ENCODE measurements at places on chromosomes 5 and 9.

GRCh38 chr5:55191165-55191564 lies 18.2 kb upstream of the CDC20B start:
- no peak for DNase-seq

DNA sequence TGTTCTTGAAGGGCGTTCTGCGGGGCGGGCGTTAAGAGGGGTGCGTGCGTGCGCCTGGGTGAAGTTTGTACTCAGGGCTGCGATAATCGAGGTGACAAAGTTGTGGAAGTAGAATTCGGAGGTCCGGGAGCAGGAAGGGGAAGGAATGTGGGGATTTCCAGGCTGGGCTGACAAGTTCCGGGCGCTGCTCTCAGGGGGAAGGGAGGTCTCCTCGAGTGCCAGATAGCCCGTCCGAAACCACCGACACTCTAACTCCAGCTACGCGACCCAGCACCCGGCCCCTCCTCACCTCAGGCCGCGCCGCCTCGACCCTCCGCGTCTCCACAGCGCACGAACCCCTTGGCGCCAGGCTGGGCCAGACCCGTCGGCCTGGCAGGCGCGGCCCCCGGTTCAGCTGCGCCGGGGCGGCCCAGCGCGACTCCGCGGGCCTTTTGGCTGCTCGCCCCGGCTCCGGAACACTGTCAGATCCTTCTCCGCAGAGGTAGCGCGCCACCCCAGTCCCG lies at the start of gene IL6ST:
IL6ST (minus strand) TSS at position 469 of the 503 bp plus-strand sequence. CDS start 18,685 bp downstream, outside the sequence.
- DNase-seq = peak; percentile 67

DNA sequence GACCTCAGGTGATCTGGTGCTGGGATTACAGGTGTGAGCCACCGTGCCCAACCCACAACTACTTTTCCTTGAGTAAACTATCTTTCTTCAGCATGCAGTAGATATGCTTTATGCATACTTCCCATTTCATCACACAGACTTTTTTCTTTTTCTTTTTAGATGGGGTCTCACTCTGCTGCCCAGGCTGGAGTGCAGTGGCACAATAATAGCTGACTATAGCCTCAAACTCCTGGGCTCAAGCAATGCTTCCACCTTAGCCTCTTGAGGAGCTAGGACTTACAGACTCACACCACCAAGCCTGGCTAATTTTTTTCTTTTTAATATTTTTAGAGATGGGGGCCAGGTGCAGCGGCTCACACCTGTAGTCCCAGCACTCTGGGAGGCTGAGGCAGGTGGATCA lies 22.8 kb downstream of the PPP6C start:
- no peak for DNase-seq

- no peak for DNase-seq
Observed at GRCh38 chr5:54894957-54895815, 90.2 kb downstream of the ESM1 start.

GRCh38 chr9:37005517-37006140 lies 28.4 kb downstream of the PAX5 start:
- DNase-seq = no peak

DNA sequence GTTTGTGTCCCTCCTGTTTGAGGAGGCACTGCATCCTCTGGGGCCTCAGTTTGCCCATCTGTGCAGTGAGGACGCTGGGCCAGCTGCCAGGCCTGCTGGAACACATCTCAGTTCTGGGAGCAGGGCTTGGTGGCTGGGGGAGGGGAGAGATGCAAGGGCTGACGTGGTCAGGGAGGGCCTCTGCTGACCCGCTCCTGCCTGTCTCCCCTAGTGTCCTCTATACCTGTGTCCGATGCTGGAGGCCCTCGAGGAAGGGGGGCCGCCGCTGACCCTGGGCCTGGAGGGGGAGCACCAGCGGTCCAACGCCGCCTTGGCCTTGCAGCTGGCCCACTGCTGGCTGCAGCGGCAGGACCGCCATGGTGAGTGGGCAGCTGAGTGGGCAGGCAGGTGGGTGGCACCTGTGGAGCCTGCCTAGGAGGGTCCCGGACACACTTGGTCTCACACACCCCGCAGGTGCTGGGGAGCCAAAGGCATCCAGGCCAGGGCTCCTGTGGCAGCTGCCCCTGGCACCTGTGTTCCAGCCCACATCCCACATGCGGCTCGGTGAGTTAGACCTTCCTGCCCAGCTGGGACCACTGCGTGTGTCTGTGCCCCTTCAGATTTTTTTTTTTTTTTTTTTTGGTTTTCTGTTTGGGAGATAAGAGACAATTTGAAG lies 5.8 kb downstream of the FPGS start:
- no peak for DNase-seq

GRCh38 chr5:75660678-75661465 lies 49.6 kb downstream of the ANKDD1B start:
- DNase-seq = no peak

DNA sequence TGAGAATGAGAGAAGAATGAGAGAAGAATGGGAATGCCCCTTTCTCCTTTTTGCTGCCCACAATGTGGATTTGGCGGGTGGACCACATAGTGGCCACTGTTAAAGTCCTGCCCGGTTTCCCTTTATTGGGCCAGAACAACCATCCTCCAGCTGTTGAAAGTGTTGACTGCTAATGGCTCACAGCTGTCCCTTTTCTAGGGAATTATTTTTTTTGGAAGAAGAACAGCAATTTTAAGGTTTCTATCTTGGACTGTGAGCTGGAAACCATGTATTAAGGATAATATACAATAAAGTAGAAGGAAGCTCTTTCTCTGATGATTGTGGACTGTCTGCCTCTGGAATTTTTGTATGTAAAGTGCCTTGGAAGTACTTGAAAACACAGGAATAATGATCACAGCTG lies 185.9 kb downstream of the DMRT2 start:
- no peak for DNase-seq

DNA sequence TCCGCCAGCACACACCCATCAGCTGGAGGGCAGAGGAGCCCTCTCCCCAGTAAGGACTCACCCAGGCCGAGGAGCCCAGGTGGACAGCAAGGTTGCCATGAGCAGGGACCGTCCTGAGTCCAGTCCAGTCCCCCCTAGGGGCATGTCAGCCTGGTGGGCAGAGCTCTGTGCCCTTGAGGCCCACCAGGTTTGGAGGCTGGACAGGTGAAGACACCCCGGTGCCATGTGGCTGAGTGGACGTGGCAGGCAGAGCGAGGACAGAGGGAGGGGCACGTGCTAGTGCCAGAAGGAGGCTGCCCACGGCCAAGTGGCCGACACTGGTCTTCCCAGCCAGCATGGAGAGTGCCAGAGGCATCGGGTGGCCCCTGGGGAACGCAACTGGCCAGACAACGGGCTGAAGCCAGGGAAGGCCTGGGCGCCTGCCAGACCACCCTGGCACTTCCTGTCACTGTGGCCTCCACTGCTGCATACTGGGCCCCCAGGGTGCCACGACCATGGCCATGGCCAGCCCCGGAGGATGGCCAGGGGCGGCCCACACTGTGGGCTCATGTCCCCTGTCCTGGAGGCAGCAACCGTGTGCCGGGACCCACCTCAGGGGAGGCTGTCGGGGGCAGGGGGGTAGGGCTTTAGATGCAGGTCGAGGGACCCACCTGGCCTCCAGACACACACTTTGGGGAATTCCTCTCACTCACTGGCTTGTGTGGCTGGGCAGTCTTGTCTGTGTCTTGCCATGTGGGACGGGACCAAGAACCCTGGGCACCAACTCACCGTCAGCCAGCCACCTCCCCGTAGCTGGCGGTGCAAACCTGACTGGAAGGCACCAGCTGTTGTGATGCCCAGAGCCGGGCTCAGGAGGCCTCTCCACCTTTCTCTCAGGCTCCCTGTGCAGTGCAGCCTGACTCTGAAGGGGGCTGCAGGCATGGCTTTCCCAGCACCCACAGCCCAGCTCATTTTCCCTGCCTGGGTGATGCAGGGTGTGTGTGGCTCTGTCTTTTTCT lies 42.3 kb upstream of the LPCAT1 start:
- no peak for DNase-seq

GRCh38 chr5:53874409-53874808 lies 314.0 kb downstream of the NDUFS4 start:
- DNase-seq = no peak

DNA sequence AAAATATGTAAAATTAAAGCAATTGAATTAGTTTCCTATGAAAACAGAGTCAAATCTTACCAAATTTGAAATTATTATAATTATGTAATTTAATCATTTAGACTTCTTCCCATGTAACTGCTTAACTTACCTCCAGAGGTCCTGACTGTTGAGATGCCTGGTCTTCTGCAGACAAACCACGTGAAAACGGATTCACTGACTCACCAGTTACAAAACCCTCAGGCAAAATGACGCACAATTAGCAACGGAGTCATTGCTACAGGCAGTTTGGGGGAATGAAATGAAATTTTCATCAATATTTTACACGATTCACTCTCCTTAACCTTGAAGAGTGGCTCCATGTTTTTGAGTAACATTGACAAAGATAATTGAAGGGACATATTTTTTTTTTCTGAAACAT lies 460.8 kb downstream of the MTRR start:
- DNase-seq = no peak

- no peak for DNase-seq
Observed at GRCh38 chr9:118463419-118463818, 759.2 kb downstream of the TLR4 start.

GRCh38 chr5:15585128-15585527 lies 85.1 kb downstream of the FBXL7 start:
- no peak for DNase-seq

DNA sequence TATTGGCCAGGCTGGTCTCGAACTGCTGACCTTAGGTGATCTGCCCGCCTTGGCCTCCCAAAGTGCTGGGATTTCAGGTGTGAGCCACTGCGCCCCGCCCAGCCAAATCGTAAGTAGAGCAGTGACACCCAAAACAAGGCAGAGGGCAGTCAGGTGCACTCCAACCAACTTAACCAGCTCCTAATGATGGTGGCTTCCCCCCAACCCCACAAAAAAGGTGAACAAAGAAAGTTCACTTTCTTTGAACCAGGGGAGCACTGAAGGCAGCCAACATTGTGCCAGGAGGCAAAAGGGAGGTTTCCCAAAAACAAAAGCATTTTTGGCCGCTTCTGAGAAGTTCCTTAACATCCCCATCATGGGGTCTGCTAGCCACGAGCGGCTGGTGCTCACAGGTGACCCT lies 9.6 kb downstream of the GMCL2 start:
- DNase-seq = no peak

DNA sequence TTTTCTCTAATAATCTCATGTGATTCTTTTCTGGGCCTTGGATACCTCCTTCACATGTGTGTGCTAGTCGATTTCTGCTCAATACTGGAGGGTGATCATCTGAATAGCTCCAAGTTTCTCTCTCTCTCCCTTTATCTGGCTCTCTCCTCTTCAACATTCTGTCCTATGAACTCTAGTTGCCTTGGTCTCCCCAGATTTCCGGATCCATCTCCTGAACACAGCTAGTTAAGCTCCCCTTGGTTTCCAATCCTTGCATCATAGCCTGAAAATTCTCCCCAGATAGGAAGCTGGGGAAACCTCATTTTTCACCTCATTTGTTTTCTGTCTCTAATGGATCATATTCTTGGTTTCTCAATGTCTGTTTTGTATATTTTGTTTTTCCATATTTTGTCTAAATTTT lies 832.3 kb downstream of the MTRR start:
- DNase-seq = no peak

DNA sequence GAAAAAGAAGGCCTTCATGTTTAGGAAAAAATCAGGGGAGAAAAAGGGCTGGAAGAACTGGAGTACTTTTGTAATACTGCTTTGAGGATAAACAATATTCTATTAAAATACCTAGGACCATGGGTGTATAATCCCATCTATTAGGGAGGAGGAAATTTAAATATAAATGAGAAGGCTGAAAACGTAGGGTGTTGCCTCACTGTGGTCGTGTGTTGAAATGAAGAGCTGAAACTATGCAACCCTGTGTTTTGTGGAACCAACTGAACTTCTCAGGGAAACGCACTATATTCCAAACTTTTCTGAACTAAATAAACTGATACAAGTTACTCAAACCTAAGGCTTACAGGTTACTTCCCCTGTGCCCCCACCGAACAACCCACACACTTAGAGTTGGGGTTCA lies 4.5 kb upstream of the CNTLN start:
- no peak for DNase-seq

DNA sequence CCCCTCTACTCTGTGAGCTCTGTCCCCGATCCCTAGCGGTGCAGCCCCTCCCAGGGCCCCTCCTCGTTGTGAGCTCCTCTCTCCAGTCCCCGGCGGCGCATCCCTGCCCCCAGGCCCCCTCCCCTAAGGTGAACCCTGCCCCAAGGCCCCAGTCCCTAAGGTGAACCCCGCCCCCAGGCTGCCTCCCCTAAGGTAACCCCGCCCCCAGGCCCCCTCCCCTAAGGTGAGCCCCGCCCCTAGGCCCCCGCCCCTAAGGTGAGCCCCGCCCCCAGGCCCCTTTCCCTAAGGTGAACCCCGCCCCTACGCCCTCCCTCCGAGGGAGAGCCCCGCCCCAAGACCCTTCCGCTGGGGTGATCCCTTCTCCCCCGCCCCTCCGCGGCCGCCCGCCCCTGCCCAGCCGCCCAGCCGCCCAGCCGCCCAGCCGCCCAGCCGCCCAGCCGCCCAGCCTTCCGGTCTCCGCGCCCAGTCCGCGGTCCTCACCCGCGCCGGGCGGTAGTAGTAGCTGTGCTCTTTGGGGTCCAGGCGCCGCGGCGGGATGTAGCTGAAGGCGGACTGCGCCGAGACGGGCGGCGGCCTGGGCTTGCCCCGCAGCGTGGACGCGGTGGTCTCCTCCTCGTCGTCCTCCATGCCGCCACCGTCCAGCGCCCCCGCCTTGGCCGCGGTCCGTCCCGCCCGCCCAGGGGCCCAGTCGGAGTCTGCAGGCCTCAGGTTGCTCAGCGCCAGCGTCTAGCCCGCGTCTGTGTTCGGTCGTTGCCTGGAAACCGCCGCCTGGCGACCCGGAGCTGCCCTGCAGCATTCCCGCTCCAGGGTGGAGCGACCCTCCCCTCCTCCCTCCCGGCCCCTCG lies at the start of gene CFAP90:
CFAP90 (minus strand) TSS at position 739 of the 845 bp plus-strand sequence; CDS start at position 627, 112 bp downstream.
- peak; percentile 87 for DNase-seq

- no peak for DNase-seq
Observed at GRCh38 chr9:4829969-4830368, 37.2 kb downstream of the RCL1 start.

DNA sequence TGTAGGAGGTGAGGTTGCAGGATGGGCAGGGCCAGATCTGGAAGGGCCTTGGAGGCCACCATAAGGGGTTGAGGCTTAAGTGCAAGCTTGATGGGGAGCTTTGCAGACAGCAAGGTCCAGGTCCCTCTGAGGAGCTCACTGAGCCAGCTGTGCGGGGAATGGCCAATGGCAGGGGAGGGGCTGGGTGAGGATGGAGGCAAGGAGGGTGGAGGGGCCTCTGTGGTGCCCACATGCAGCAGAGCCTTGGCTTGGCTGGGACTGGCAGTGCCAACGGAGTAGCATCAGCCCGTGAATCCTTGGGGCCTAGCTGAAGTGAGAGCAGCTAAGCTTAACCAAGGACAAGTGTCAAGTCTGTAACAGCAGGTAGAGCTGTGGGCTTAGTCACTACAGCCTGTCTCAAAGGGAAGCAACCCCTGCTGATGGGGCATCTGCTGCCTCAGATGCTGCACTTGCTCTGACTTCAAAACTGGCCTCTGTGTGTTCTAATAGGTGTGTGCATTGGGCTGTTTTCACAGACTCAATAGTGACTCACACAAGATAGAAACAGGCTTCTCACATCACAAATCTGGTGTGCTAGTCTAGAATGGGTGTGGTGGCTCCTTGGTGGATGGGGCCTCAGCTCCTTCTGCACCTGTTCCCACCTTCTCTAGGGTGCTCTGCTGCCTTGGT lies 16.3 kb downstream of the GALNT12 start:
- DNase-seq = no peak

GRCh38 chr5:99940540-99940939 lies 594.6 kb upstream of the FAM174A start:
- DNase-seq = no peak

Measured in NCI-H748 treated with DMSO at 0.1 percent for 48 hours (cell line).